ENCODE measurements at places on chromosomes 7 and 10. TPM values are rescaled to one million over a fixed set of nuclear protein-coding genes. Genes with fewer than 3 reads are reported as not detected.

Gene PDE1C
- total RNA-seq, result 4.7 TPM

Gene PLAC9
- total RNA-seq, result 0.64 TPM

Gene KNDC1
- 5.6 TPM for total RNA-seq

Gene CFAP69
- 2.6 TPM for total RNA-seq

Gene A1CF
- total RNA-seq, result not detected

Gene OGA
- total RNA-seq, result 93.1 TPM

Gene FGL2
- 0.86 TPM for total RNA-seq

Gene UPK3BL2
- total RNA-seq, result 4.7 TPM

Gene OLAH
- total RNA-seq, result not detected

Gene BTBD16
- total RNA-seq, result not detected

Gene COBL
- not detected for total RNA-seq

Gene ABHD11
- 8.2 TPM for total RNA-seq
